Right ventricle myocardium inferior (tissue), 1 donor: ENCODE measurements at places on chromosomes 7 and 10. TPM values are rescaled to one million over a fixed set of nuclear protein-coding genes. Genes with fewer than 3 reads are reported as not detected.

Gene HDAC9
- total RNA-seq, result 25.3 TPM

Gene CCDC7
- total RNA-seq, result 22.2 TPM

Gene SFTPA1
- total RNA-seq, result 0.24 TPM

Gene FOXI2
- total RNA-seq, result not detected

Gene KCNIP2
- total RNA-seq, result 409 TPM

Gene AKR1C8
- not detected for total RNA-seq

Gene C7orf57
- not detected for total RNA-seq

Gene TUBAL3
- total RNA-seq, result not detected

Gene CPN1
- total RNA-seq, result not detected

Gene HABP2
- not detected for total RNA-seq

Gene FAM25C
- total RNA-seq, result not detected

Gene EEPD1
- 11.5 TPM for total RNA-seq

Gene ACTL6B
- total RNA-seq, result not detected

Gene CLIP2
- total RNA-seq, result 7.5 TPM

Gene ANXA8L1
- total RNA-seq, result 0.68 TPM

Gene DYDC2
- not detected for total RNA-seq

Gene UTF1
- total RNA-seq, result not detected

Gene COA1
- 66.7 TPM for total RNA-seq

Gene DGKB
- 0.38 TPM for total RNA-seq

Gene TAS2R5
- 0.27 TPM for total RNA-seq

Gene VTI1A
- total RNA-seq, result 21.2 TPM

Gene RTKN2
- not detected for total RNA-seq

Gene SPDYE16
- total RNA-seq, result not detected

Gene C10orf53
- total RNA-seq, result not detected

Gene ELMO1
- 13.8 TPM for total RNA-seq

Gene ADAM12
- total RNA-seq, result 0.35 TPM

Gene PTF1A
- total RNA-seq, result not detected

Gene MEIG1
- total RNA-seq, result not detected

Gene UNCX
- total RNA-seq, result not detected

Gene FMC1
- 41.8 TPM for total RNA-seq

Gene EBLN1
- total RNA-seq, result not detected

Gene TMEM139
- total RNA-seq, result 14.8 TPM

Gene CYP3A7
- total RNA-seq, result not detected

Gene XRCC2
- total RNA-seq, result 0.65 TPM

Gene SPDYE9
- not detected for total RNA-seq

Gene LRRC17
- total RNA-seq, result 2.1 TPM

Gene TET1
- total RNA-seq, result 3.1 TPM

Gene CNTNAP2
- total RNA-seq, result 0.65 TPM

Gene TPST1
- total RNA-seq, result 6.5 TPM
